ENCODE measurements at places on chromosomes 4 and X.

DNA sequence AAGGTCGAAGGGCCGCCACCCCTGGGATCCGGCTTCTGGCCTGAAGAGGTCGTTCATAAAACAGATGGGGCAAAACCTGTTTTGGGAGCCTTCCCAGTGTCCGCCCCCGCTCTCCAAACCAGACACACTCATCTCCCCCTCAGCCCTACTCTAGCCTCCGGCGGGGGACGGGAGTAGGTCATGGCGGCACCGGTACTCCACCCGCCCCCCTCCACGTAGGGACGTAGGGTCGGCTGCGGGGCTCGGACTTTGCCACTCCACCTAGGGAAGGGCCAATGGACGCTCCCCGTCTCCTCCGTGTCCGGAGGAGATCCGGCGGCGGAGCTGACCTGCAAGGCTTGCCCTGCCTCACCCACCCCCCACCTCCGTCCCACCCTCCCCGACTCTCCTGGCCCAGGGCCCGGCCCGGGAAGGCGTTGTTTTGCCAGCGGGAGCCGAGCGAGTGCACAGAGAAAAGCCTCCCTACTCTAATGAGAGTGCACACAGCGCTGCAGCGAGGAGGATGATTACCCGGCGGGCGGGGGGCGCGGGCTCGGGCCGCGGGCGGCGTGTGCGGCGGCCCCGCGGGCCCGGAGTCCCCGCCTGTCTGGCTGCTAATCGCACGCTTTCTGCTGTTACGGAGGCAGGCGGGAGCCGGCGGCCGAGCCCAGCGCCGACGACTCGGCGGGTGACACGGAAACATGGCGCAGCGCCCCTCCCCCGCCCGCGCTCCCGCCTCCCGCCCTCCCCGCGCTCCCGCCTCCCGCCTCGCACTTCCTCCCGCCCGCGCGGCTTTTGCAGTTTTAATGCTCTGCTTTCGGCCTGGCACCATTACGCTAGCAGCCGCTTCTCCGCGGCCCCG lies 8.3 kb upstream of the BCOR start:
- DNase-seq, result no peak

- DNase-seq, result no peak
Measured at GRCh38 chr4:17646693-17647092, 32.3 kb downstream of the MED28 start.

DNA sequence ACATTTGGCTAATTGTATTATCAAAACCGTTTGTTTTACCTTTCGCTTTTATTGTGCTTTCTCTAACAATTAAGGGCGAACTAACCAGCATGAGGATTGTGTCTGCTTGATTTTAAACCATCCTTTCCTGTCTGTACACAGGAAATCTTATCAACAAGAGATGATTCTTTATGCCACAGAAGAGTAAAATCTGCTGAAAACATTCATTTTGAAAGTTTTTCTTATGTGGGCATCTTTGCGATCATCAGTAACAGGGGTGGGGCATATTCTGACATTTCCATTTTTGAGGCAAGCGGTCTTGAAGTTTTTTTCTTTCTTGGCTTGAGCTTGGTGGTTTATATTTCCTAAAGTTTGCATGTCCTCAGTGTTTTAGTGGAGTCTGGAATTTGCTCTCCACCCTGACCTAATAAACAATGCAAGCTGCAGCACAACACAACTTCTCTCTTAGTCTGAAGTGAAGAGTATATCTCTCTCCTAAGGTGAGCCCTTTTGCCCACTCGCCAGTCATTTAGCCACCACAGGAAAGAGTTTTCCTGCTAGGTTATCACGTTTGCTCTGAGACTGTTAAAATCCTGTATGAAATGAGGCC lies 26.6 kb downstream of the NFKB1 start:
- DNase-seq, result no peak

DNA sequence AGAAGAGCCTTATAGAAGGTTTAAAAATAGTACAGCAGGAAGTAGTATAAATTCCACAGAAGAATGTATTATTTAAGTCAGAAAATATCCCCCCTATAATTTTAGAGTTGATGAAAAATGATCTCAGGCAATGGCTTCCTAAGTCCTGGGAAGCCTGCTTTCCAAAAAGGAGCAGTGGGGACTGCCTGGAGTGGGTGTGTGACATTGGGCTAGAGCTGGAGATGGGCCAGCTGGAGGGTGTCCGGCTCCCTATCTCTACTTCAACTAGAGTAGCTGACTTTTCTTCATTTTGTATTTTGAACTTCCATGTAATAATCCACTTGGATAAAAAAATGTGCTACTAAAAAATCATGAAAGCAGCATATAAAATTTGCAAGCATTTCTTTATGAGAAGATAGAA lies 253.9 kb downstream of the ANK2 start:
- no peak for DNase-seq

- no peak for DNase-seq
Measured at GRCh38 chr4:89586864-89587263, 250.1 kb downstream of the SNCA start.

GRCh38 chr4:42646999-42647541 lies 9.8 kb downstream of the ATP8A1 start:
- DNase-seq, result no peak

GRCh38 chr4:48129307-48130014 lies 4.6 kb downstream of the TXK start:
- no peak for DNase-seq

GRCh38 chrX:129556806-129557315 lies 16.8 kb downstream of the OCRL start:
- DNase-seq, result no peak

GRCh38 chrX:134074151-134074550 lies 88.8 kb upstream of the GPC3 start:
- DNase-seq, result no peak

DNA sequence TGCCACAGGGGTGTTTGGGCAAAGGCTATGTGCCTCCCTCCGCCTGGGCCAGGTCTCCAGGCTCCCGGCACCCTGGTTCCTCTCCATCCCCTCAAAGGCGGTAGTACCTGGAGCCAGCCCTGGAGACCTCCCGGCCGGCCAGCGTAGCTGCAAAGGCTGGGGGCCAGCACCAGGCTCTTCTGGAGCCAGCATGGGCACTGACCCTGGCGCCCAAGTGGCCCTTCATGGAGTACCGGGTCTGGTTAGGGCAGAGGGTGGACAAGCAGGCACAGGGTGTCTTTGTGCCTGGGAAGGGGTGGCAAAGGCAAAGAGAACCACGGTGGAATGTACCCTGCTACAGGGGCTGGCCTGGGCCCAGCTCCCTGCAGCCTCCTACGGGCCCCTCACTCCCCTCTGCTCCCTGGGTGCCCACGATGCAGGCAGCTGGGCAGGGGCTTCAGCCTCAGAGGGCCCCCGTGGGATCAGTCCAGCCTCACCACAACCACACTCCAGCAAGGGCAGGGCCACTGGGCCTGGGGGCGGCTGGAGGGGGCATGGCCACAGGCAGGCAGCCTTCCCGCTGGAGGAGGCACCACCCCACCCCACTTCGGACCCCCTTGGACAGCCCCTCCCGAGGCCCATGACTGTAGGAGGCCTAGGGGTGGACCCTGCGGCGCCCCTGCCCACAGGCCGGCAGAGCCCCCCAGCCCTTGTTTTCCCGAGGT lies 112.9 kb upstream of the NKX1-1 start:
- DNase-seq, result no peak

DNA sequence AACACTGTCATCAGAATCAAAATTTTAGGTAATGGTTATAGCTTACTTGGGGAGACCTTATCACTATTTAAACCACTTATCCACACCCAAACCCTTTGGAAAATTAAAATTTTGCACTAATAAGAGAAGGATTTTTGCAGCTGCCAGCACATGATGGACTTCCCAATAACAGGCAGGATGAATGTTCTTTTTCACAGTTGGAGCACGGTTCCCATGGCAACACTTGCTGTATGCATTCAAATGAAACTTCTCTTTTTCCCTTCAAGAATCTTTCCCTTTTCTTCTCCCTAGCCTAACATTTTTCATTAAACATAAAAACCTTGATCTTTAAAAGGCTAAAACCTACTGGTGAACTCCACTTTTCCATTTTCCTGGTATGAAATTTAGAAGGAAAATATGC lies 768.2 kb downstream of the KCTD8 start:
- no peak for DNase-seq

DNA sequence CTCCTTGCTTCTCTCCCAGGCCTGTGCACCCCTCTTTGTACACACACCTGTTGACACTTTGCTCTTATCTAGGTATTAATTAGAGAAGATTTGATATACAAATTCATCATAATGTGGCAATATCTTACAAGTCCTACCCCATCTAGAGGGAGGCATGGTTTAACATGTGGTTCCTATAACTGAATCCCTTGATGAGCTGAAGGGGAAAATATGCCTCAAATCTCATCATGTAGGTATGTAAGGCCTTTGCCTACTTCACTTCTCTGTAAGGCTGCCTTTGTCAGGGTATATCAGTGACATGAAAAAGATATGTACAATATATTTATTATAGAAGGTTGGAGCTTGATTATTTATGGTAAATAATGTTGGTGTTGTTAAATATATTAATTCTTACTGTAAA lies 31.9 kb downstream of the HTR2C start:
- DNase-seq, result no peak

GRCh38 chr4:53702334-53703266 lies 111.3 kb upstream of the LNX1 start:
- no peak for DNase-seq

DNA sequence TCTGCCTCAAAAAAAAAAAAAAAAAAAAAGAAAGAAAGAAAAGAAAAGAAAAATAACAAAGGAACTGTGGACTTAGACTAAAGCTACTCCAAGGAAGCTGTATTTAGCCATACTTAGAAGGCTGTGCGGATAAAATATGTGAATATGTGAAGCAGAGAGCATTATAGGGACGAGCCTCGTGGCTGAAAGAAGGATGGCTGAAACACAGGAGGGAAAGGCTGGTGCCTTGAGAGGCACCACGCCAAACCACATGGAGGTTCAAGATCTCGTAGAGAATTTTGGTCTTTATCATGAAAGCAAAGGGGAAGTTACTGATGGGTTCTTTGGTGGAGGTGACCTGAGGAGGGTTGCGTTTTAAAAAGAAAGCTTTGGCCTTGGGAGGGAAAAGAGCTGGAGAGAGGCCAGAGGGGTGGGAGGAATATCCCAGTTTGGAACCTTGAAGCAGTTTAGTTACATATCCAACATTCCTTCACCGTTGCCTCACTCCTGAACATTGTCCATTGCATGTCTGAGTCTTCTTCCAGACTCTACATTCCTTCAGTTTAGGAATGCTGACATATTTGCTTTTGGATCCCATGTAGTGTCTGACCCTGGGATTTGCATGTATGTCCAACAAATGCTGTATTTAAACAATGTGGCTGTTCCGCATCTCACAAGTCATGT lies 82.5 kb downstream of the CPE start:
- no peak for DNase-seq

DNA sequence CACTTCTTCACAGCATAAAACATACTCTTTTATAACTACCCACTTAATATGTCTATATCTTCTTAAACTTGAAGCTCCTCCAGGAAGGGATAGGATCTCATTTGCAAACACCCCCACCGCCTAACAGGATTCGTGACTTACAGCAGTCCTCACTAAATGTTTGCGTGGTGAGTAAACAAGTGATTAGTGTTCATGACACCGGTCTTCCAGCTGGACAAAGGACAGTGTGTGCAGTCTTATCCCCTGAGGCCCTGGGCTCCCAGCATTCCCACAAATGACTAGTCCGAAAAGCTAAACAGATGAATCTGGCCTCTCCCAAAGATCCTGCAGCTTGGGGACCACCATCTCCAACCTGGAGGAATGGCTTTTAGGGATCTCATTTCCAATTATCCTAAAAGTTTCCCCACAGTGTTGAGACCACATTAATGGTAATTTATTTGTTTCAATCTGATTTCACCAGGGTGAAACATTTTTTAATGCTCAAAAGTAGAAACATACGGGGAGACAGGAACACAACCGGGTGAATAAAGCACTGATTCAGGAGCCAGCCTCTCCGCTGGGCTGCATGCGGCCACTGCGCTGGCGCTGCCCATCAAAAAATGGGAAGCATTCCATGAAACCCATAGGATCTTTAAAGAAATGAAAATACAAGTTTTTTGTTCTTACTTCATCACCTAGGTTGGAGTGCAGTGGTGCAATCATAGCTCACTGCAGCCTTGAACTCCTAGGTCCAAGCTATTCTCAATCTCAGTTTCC lies 69.2 kb downstream of the HADH start:
- no peak for DNase-seq

- DNase-seq, result no peak
Measured at GRCh38 chrX:98338544-98338943, 1454.8 kb downstream of the RPA4 start.

DNA sequence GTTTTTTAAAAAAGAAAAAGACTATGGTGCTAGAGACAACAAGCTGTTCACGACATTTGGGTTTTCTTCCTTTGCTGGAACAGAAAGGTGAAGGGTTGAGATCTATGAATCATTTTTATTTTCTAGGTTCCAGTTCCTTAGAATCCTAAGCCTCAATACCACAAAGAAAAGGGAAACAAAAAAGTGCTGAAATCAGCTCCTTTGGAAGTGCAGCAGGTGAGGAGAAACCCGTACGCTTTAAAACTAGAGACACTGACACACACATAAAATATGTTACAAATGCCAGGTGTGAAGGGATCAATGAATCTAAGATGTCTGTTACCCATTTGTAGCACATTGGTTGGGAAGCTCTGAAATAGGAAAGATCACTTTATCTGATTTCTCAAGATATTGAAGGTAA lies 125.2 kb downstream of the AREG start:
- DNase-seq, result no peak

- DNase-seq, result no peak
Measured at GRCh38 chr4:176377780-176378179, 58.0 kb downstream of the SPCS3 start.

- no peak for DNase-seq
Measured at GRCh38 chrX:111779582-111779981, 96.4 kb upstream of the TRPC5OS start.

DNA sequence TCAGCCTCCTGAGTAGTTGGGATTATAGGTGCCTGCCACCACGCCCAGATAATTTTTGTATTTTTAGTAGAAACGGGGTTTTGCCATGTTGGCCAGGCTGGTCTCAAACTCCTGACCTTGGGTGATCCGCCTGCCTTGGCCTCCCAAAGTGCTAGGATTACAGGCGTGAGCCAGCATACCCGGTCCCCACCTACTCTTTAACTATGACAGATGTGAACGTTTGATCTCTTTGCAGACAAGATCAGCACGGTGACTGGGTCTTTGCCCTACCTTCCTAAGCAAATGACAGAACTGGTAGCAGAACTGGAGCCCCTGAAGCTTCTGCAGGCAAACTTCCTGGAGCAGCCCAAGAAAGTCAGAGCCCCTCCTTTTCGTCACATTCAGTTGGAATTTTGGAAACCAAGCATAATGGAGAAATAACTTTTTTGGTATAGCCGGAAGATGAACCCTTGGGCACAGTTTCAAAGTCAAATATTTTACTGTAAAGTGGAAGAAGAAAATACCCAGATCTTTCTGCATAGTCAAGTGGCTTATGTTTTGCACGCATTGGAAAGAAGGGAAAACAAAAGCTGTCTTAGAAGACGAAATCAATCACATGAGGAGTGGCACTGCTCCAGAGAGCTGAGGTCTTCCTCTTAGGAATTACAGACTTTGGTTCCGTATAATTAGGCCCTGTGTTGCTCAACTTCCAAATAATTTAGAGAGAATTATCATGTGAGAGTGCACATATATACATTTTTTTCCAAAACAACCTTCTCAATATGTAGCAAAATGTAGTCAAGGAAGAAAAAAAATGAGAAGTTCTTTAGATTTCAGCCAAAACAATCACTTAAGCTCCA lies 90.6 kb downstream of the SORBS2 start:
- no peak for DNase-seq
